Glomerular endothelial cell (primary cell): ENCODE measurements at places on chromosomes 12 and 14.

DNA sequence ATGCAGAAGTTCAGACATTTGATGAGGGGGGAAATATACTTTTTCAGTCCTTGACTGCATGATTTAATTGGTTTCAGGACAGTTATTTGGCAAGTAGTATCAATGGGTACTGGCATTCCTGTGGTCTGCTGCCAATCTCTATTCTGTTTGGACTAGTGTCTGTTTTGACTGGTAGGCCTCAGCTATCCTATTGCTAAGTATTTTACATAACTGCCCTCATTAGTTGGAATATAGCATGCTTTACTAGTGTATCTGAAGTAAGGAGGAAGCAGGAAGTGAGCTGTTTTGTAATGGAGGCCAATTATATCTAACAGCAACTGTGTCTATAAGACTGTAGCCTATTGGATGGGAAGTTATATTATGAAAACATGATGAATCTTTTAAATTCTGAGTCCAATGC, 104.3 kb downstream of the FLRT2 start:
- no peak for DNase-seq

DNA sequence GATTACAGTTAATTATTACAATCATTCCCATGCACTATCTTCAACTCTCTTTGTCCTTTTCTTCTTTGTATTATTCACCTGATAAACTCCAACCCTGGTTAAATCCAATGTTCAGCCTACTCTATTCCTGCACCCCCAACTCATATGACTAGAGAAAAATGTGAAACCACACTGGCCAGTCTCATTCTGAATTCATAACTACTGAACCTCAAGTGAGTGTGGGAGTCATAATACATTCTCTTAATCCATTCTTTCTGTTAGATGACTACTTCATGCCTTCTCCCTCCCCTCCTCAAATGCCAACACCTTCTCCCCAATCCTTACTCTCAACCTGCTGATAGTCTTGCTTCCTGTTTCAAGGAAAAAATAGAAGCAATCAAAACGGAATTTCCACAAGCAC, 22.3 kb upstream of the ITPR2 start:
- DNase-seq: no peak

DNA sequence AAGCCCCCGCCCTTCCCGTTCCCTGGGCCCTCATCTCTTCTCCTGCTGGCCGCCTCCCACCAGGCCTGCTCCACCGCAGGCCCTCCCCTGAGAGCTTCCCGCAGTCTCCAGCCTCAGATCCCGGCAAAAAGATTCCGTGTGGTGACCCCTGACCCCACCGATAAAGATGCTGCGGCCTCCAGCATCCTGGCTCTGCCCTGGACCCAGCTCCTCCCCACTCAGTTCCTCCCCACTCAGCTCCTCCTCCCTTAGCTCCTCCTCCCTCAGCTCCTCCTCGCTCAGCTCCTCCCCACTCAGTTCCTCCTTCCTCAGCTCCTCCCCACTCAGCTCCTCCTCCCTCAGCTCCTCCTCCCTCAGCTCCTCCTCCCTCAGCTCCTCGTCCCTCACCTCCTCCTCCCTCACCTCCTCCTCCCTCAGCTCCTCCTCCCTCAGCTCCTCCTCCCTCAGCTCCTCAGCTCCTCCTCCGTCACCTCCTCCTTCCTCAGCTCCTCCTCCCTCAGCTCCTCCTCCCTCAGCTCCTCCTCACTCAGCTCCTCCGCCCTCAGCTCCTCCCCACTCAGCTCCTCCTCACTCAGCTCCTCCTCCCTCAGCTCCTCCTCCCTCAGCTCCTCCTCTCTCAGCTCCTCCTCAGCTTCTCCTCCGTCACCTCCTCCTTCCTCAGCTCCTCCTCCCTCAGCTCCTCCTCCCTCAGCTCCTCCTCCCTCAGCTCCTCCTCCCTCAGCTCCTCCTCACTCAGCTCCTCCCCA, 17.0 kb downstream of the NOC4L start:
- no peak for DNase-seq

- DNase-seq: no peak
These were observed 37.0 kb upstream of the SFSWAP start for GRCh38 chr12:131673888-131674257.

- no peak for DNase-seq
These were observed 73.9 kb downstream of the VEZT start for GRCh38 chr12:95291501-95291900.

GRCh38 chr12:20372326-20373096, 4.2 kb downstream of the PDE3A start:
- DNase-seq: no peak

- no peak for DNase-seq
These were observed 18.4 kb downstream of the CMKLR1 start for GRCh38 chr12:108320507-108321293.

- no peak for DNase-seq
These were observed 6.1 kb upstream of the TEP1 start for GRCh38 chr14:20419419-20419818.

GRCh38 chr12:28026701-28027100, 54.2 kb upstream of the PTHLH start:
- no peak for DNase-seq

GRCh38 chr14:101135796-101136742, 232.5 kb upstream of the RTL1 start:
- no peak for DNase-seq

DNA sequence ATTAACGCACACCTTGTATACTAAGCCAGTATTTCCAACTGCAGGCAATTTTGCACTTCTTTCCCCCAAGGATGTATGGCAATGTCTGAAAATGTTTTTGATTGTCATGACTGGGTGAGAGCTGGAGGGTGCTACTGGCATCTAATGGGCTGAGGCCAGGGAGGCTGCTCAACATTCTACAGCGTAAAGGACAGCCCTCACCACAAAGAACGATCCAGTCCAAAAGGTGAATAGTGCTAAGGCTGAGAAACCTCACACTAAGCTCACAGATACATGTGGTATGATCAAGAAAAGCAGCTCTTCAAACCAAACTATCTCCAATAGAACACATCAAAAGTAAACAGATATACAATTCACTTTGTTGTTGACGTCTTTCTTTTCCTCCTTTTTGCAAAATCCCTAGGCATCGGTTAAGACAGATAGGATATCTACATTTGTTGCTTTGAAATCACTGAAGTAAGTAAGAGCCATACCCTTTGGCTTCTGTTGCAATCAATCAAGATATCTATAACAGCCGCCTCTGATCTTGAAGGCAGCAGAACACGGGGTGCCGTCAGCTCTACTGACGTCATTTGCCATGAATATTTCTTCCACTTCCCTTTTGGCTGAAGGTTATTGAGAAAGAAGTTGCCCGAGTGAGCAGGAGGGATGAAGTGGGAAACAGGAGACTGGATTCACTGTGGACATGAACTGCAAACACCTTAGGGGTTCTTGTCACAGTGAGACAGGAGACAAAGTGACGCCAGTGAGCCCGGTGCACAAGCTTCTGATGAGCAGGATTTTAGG, 218.3 kb downstream of the FOXN3 start:
- DNase-seq: no peak

- no peak for DNase-seq
These were observed 247.8 kb upstream of the OR4E1 start for GRCh38 chr14:21921453-21921852.

- no peak for DNase-seq
These were observed at the start of gene NELL2 for GRCh38 chr12:44875954-44876543. TSS of gene NELL2 (minus strand) at chr12:44876315. CDS start at chr12:44875869, 446 bp downstream.

DNA sequence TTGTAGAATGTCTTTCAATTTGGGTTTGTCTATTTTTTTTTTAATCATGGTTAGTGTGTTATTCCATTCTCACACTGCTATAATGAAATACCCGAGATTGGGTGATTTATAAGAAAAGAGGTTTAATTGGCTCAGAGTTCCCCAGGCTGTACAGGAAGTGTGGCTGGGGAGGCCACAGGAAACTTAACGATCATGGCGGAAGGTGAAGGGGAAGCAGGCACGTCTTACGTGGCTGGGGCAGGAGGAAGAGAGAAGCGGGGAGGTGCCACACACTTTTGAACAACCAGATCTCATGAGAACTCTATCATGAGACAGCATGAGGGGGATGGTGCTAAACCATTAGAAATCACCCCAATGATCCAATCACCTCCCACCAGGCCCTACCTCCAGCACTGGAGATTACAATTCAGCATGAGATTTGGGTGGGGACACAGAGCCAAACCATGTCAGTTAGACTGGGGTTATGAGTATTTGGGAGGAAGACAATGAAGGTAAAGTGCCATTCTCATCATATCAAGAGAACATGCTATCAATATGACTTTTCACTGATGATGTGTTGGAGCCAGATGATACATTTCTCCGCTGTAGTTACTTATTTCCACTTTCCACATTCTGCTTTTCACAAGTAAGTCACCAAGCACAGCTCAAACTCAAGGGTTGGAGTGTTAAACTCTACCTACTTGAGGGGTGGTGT, 45.8 kb downstream of the AP5M1 start:
- DNase-seq: no peak

DNA sequence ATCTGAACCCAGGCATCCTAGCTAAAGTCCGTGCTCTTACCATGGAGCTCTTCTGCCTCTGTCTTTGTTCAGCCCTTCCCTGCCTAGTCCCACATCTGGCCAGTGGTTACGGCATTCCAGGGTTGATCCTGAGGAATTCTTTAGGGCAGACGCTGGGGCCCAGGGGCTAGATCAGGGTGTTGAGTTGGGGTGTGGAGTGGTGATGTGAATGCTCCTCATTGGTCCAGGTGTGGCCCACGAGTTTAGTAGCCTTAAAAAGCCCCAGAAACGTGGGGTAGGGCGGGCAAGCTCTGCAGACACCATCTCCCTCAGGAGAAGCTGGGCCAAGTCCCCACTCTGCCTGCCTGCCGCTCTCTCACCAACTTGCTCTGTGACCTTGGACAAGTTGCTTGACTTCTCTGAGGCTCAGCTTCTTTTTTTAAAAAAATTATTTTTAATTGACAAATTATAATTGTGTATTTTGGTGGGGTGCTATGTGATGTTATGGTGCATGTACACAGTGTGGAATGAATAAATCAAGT, 9.0 kb upstream of the SERPINA6 start:
- no peak for DNase-seq

DNA sequence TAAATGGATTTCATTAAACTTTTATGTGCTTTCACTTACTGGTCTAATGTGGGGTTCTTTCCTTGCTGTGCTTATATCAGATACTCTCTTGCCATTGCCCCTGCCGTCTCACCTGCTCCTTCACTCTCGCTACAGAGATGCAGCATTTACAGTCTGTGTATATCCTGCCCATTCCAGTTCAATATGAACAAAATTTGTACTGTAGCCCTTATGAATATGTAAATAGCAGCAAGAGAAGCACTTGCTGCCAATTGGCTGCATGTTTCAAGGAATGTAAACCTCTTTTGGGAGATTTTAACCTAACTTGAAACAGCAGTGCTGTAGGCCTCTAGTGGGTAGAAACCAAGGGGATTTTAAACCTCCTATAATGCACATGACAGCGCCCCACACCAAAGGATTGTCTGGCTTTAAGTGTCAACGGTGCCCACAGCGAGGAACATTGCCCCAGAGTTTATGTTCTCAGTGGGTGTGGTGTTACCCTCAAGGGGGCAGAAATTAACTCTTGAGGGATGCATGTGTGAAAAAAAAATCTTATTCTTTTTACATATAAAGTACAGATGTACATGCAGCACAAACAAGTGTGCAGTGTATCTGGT, 19.1 kb downstream of the PCNX1 start:
- no peak for DNase-seq

GRCh38 chr12:132610866-132611602, 652 bp upstream of the LRCOL1 start:
- DNase-seq: no peak

- DNase-seq: no peak
These were observed 83.4 kb downstream of the HECTD1 start for GRCh38 chr14:31124197-31124596.

- DNase-seq: no peak
These were observed 352.5 kb upstream of the CCDC196 start for GRCh38 chr14:66133666-66134065.

GRCh38 chr12:5960783-5961182, 15.7 kb upstream of the ANO2 start:
- DNase-seq: no peak

DNA sequence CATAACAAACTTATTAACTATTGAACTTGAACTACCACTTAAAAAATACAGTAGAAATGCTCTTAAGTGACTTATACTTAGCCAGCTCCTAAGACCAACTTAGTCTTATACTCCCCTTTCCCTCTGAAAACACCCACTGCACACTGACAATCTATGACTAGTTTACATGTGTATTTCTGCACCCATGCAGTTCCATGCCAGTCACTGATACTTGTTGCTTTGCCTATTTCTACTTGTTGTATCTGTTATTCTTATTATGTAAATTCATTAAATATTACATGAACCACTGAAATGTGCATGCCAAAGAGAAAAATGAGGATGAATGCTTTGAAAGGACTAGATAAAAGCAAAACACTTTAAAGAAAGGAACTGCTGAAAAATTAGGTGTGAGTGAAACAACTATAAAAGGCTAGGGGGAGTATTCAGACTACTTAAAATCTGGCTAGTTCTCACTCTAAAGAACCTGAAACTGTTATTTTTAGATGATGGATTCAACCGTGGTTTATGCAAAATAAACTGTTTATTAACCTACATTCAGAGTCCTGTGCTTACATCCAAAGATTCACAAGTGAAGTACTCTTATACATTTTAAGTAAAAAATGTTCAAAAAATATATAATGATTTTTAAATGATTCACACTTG, 74.7 kb downstream of the RPS6KA5 start:
- DNase-seq: no peak
